ENCODE measurements at places on chromosomes 4 and X. TPM values are rescaled to one million over a fixed set of nuclear protein-coding genes. Genes with fewer than 3 reads are reported as not detected.
A peak's percentile ranks its signal among the peaks of the same experiment; 100 is the strongest.

- H3K27me3 ChIP-seq, result no peaks in the 10 kb centered on the region
- H3K4me1 ChIP-seq, result peaks cover 5% of the 10 kb centered on the region
- H3K4me3 ChIP-seq, result 0 out of 2 replicates have a peak overlapping the region, but pooled peaks have one; percentile 9
- H3K27ac ChIP-seq, result no peak overlapping the region
- H3K36me3 ChIP-seq, result no peaks in the 10 kb centered on the region
- DNase-seq, result no peak
Observed at GRCh38 chr4:48904541-48905142, 1.9 kb downstream of the OCIAD2 start.

- H3K4me3 ChIP-seq, result no peak overlapping the region
- H3K27me3 ChIP-seq, result no peaks in the 10 kb centered on the region
- H3K27ac ChIP-seq, result no peak overlapping the region
- no peak for DNase-seq
- no peaks in the 10 kb centered on the region for H3K36me3 ChIP-seq
- H3K4me1 ChIP-seq, result no peaks in the 10 kb centered on the region
Observed at GRCh38 chrX:104618106-104618895, 52.3 kb downstream of the IL1RAPL2 start.

DNA sequence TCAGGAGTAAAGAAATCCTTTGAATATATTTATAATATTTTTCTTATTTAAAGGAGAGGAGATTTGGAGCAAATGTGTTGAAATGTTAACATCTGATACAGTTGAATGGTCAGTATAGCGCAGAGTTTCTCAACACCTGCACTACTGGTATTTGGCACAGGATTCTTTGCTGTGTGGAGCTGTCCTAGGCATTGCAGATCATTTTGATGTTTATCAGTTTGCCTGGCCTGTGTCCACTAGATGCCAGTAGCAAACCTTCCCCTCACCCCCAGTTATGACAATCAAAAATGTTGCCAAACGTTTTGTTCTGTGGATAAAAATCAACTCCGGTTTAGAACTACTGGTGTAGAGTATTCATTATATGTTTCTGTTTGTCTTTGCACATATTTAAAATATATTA lies 765.3 kb upstream of the SLIT2 start:
- no peak overlapping the region for H3K27ac ChIP-seq
- H3K4me1 ChIP-seq, result no peaks in the 10 kb centered on the region
- no peaks in the 10 kb centered on the region for H3K36me3 ChIP-seq
- H3K4me3 ChIP-seq, result no peak overlapping the region
- DNase-seq, result no peak

- no peaks in the 10 kb centered on the region for H3K36me3 ChIP-seq
- H3K27me3 ChIP-seq, result no peaks in the 10 kb centered on the region
- H3K4me1 ChIP-seq, result no peaks in the 10 kb centered on the region
- no peak overlapping the region for H3K27ac ChIP-seq
- DNase-seq, result no peak
Observed at GRCh38 chrX:40922307-40922706, 162.9 kb upstream of the USP9X start.

GRCh38 chr4:181710143-181710542 lies 533.1 kb upstream of the TENM3 start:
- H3K4me1 ChIP-seq, result no peaks in the 10 kb centered on the region
- no peaks in the 10 kb centered on the region for H3K36me3 ChIP-seq
- no peak for DNase-seq
- H3K27ac ChIP-seq, result no peak overlapping the region
- H3K4me3 ChIP-seq, result no peak overlapping the region

GRCh38 chr4:9952415-9952950 lies 68.8 kb downstream of the SLC2A9 start:
- H3K27me3 ChIP-seq, result no peaks in the 10 kb centered on the region
- DNase-seq, result no peak
- H3K27ac ChIP-seq, result no peak overlapping the region
- H3K4me3 ChIP-seq, result no peak overlapping the region
- H3K36me3 ChIP-seq, result no peaks in the 10 kb centered on the region

DNA sequence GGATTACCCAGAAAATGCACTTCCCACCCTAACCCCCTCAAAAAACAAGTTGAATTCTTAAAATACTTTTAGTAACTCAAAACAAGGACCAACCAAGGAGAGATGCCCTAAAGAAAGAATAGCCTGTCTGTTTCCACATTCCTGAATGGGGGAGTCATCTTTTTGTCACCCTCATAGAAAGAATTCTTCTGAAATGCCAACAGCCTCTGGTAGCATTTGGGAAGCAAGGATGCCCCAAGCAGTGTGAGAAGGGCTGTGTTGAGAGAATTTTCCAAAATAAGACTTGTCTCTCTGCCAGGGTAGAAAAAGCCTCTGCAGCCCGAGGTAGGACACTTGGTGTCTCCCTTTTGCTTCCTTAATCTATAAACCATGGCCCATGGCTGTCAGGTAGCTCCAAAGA lies 173.1 kb upstream of the VCX3A start:
- H3K27ac ChIP-seq, result no peak overlapping the region
- H3K27me3 ChIP-seq, result no peaks in the 10 kb centered on the region
- H3K4me1 ChIP-seq, result no peaks in the 10 kb centered on the region
- no peak for DNase-seq
- H3K36me3 ChIP-seq, result no peaks in the 10 kb centered on the region

PNMA3 gene
- total RNA-seq, result 0.41 TPM

F11 gene
- not detected for total RNA-seq

ZNF280C gene
- total RNA-seq, result 12.9 TPM

VCX3B gene
- total RNA-seq, result not detected

SPATA4 gene
- total RNA-seq, result not detected

SRPX2 gene
- total RNA-seq, result 1.2 TPM
